ENCODE measurements at places on chromosomes 7 and 10.

DNA sequence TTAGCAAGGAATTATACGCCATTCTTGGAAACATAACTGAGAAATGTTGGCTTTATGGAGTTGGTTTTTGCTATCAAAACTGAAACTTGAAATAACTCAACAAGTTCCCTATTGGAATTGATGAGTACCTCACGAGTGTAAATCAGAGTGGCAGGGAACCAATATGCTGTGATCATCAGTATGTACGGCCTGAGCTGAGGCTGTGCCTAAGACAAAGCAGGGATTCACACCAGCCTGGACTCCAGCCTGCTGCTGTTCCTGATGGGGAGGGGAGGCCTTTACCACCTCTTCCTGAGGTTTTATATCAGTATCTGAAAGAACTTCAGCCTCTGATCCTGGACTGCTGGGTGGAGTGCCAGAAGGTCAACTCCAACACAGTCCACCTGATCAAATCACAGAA, 52.7 kb downstream of the CRTAC1 start:
- DNase-seq = no peak

DNA sequence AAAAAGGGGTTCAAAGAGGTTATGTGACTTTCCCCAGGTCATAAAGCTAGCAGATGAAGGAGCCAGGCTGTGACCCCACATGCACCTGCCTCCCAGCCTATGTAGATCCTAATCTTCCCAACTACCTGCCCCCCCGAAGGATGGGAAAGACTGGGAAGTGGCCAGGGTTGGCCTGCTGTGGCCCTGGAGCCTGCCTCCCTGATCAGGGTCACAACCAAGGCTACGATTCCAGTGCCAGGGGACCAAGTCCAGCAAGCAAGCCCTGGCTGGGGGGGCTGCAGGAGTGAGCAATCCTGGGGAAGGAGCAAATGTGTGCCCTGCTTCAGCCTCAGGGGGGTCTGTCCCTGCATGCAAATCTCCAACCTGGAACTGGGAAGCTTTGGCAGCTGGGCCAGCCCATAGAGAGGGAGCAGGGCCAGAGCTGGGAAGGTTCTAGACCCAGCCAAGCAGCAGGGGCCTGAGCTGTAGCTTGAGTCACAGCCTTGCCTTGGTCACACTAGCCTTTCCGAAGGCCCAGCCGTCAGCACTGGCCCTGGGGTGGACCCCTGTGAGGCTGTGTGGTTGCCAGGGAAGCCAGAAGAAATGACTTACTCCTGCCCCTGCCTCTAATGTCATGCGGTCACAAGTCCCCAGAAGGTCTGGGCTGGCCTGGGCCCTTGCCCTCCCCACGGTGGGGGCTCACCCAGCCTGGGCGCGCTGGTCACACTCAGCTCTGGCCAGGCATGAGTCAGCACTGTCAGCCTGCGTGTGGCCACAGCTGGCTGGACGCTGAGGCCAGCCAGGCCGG, 96.4 kb upstream of the ZMIZ1 start:
- DNase-seq = peak; percentile 54

GRCh38 chr10:61835946-61836887, 65.3 kb upstream of the ARID5B start:
- DNase-seq = no peak

DNA sequence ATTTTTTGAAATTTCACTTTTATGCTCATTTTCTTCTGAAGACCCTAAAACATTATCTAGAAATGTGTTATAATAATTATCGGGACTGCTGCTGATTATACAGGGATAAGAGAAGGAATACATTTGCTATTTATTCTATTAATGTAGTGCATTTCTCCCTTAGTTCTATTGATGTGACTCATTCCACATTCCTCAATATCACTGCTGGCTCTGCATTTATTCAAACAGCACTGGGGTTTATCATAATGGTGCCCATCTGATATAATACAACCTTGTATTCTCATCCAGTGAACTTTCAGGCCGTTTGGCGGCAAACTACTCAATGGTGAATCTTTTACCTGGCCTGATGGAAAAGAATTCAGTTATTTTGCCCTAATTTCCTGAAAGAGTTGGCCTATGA, 7.8 kb downstream of the KCND2 start:
- no peak for DNase-seq

DNA sequence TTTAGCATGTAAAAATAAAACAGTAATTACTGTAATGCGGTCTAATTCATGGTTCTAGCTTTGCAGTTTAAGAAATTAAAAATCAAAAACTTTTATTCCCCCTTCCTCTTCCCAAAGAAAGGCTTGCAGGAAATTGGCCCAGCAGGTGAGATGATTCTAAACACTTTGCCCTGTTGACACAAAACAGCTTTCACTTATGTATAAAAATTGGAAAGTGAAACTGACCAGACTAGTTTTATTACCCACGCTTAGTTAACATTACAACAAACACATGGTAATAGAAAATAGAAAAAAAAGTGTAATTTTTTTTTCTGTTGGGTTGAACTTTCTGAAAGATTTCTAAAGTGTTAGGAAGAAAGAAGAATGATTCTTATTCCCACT, 1.2 kb upstream of the CCDC6 start:
- DNase-seq = no peak

DNA sequence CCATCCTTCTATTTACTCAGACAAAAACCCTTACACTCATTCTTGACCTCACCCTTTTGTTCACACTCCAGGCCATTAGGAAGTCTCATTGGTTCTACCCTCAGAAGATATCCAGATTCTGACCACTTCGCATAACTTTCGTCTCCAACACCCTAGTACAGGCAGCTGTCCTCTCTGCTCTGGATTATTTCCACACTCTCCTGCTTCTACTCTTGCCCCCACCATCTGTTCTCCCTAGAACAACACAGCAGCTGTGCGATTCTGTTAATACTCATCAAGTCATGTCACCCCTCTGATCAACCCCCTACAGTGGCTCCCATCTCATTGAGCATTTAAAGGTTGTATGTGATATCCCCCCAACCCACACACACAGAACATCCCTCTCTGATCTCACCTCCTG, 15.5 kb upstream of the TRIL start:
- DNase-seq = no peak

DNA sequence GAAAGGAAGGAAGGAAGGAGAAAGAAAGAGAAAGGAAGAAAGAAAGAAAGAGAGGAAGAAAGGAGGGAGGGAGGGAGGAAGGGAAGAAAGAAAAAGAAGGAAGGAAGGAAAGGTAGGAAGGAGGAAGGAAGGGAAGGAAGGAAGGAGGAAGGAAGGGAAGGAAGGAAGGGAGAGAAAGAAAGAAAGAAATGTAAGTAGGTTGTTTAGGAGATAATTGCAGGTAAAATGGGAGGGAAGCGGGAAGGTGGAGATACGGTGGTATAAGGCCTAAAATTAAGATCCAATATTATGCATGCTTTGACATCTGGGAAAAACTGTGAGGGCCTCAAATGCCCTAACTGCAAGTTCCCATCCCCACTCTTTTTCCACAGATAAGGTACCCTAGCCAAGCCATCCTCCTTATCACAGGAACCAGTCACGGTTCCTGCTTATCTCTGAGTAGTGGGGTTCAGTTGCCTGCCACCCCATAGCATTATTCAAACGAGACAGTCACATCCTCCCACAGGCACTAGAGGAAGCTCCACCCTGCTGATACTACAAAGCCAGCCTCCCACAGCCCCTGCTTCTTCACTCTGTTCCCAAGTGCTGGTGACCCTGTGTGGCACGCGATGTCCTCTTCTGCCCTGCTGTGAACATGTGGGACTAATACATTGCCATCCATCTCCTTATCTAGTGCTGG, 28.7 kb downstream of the ST8SIA6 start:
- DNase-seq = no peak

DNA sequence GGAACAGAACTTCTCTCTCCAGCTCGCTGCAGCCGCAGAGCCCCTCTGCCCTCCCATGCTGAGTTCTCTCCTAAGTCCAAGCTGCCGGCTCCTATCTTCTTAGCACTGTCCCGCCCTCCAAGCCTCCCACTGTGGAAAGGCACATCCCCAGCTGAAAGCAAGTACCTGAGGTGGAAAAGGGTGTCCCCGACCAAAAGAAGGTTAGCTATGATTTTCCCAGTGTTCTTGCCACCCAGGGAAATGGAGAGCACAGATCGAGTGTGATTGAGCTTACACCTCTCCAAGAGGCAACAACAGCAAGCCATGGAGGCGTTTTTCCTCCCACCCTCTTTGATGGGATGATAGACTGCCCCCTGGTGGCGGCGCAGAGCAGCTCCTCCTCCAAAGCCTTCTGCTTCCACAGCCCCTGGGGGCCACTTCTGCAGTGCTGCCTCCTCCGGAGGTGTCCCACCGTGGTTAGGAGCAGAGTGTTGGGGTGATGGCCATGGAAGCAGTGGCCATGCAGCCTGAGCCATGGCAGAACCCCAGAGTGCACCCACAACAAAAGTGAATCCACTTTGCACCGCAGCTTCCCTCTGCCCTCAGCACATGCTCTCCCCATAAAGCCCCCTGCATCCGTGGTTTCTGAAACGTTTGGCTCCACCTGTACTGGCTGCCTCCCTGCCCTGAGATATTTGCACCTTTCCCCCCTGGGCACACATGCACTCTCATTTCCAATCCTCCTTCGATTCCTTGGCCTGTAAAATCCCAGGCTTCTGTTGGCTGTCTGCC, 143.1 kb upstream of the STK17A start:
- DNase-seq = no peak

DNA sequence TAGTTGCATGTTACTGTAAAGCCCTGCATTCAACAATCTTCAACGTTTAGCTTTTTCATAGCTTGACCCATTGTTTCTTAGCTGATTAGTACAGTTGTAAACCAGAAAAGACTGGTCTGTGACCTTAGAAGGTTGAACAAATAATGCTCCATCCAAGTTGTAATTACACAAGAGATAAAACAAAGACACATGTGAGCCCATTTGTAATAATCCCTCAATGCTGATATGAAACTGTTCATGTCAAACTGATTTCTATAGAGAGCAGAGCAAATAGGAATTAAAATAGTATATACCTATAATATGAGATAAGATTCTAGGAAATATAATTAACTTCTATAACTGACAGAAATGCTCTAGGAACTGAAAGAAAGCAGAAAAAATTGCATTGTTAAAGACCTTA, 94.7 kb upstream of the SLC25A13 start:
- no peak for DNase-seq

GRCh38 chr10:124043310-124044142, 49.9 kb downstream of the CHST15 start:
- no peak for DNase-seq

- no peak for DNase-seq
Observed at GRCh38 chr7:47226696-47227095, 355.2 kb downstream of the TNS3 start.

DNA sequence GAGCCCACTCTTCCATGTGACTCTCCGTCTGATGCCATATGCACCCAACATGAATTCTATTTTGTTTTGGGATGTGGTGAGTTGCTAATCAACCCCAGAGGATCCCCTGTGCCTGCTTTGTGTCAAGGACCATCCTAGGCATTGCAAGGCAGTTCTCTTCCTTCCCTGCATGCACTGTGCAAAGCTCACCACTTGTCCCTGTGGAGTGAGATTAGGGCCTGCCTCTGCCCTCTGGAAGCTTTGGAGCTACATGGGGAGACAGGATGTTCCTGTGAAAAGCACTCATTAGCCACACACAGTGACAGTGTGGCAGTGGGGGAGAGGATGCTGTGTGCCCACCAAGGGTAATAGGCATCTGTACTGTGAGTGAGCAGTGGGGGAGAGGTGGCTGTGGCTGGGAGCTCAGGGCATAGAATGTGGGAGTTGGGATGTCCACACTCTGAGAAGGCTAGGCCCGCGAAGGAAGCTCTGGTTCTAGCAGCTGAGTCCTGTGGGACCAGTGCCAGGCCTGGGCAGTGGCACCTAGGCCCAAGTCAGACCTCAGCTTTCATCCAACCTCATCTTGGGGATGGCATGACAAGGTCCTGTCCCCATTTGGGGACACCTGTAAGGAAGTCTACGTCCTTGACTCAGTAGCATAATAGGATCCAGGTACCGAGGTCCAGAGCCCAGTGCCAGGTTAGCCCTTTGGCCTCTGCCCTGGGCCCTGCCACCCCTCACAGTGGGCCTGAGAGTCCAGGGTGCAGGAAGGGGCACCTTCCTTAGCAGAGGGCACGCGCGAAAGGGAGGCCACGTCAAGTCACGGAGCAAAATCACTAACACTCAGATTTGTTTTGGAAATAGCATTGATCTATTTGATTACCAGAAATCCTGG, 6.6 kb downstream of the ADRA2A start:
- no peak for DNase-seq

GRCh38 chr10:32971536-32972091, 13.6 kb upstream of the ITGB1 start:
- no peak for DNase-seq

DNA sequence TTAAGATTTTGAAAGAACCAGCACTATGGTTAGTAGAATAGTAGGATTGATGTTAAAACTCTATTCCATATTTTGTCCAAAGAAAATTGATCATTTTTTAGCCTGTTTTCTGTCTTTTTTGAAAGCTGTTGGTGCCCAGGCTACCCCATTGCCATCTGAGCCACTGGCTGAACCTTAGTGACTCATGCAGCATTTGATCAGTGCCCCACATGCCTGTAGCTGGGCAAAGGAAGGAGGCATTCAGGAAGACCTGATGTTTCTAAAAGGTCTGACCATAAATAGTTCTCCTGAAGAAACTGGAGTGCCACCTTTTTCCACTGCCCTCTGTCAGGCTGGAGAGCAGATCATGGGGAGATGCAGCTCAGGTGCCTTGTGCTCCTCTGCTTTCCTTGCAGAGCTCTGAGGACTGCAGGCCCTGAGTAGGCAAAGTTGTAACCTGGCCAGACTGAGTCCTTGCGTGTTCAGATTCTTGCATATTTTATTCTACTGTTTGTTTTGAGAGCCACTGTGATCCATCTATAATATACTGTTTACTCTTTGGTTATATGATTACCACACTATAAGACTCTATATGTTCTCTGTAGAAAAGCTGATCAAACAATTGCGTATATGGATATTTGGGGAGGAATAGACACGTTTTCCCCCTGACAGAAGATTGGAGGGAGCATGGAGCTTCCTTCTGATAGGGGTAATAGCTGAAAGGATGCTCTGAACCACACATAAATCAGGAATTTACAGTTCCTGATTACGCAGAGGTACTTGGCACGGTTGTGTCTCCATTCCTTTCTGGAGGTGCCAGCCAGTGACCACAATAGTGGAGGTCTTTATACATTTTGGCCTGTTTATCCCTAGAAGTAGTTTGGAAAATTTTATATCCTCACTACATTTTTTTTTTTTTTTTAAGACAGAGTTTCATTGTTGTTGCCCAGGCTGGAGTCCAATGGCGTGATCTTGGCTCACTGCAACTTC, 48.9 kb upstream of the GJD4 start:
- DNase-seq = no peak

GRCh38 chr7:116083796-116084195, 53.2 kb upstream of the TFEC start:
- no peak for DNase-seq

DNA sequence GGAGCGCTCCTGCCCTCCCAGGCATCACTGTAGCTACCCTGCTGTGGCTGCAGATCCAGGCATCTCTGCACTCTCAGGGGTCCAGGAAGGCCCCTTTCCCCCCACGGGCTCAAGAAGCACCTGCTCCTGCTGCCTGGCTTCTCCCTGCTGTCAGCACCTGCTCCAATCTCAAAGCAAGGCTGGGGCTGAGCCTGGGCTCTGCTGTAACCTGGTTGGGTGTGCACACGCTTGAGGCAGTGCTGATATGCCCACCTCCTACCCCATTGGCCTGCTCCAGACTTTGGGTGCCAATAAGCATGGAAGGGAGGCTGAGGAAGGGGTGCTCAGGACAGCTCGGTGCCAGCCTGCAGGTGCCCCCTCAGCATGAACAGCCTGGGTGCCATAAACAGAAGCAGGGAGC, 185.0 kb downstream of the ZNF438 start:
- no peak for DNase-seq

Measured in right lung (tissue), 10 donors.